Stimulated activated CD4-positive, alpha-beta T cell treated with anti-CD3 and anti-CD28 coated beads, Interleukin-1b, Interleukin-23, amount 100 ng/mL, for 1 hour (primary cell): ENCODE measurements at places on chromosomes 3 and 15.

- no peak for DNase-seq
These were observed 57.4 kb downstream of the EEFSEC start for GRCh38 chr3:128210711-128211110.

DNA sequence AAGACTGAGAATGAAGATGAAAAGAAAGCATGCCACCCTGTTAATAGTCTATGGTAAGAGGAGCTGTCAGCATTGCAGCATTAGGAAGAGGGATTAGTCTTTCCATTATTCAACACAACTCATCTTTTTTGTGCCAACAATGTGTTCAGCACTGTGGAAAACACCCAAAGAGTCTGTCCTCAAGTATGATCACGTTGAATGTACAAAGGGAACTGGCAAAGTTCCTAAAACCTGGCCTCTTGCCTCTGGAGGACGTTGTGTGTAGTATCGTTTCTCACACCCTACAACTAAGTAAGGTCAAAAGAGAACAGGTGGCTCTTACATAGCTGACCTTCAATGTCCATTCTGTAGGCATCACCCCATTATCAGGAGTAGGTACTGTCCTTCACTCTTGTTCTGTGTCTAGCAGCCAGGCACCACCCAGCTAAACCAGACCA is 147.9 kb upstream of the THBS1 start:
- no peak for DNase-seq

- no peak for DNase-seq
These were observed 79.8 kb downstream of the FOXP1 start for GRCh38 chr3:71503525-71504249.

DNA sequence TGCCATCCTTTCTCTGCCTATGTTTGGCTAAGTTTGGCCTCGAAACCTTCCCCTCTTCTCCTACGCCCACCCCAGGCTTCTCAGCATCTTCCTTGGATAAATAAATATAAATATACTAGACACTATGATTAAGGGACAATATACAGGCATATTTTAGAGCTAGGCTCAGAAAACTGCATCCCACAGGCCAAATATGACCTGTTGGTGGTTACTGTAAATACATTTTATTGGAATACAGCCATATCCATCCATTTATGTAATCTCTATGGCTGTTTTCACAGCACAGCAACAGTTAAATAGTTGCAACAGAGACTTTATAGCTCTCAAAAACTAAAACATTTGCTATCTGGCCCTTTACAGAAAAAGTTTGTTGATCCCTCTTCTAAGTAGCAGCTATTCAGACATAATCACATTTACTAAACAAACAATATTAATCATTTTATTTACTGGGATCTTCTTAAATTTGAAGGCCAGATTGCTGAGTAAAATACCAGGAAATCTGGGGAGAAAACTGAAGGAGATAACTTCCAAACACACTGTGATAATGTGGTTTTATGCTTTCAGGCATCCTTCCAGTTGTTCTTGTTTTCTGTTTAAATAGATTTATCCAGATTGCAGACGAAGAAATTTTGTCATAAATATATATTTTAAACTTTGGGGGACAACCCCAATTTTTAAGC is 269.7 kb upstream of the THRB start:
- DNase-seq = no peak

DNA sequence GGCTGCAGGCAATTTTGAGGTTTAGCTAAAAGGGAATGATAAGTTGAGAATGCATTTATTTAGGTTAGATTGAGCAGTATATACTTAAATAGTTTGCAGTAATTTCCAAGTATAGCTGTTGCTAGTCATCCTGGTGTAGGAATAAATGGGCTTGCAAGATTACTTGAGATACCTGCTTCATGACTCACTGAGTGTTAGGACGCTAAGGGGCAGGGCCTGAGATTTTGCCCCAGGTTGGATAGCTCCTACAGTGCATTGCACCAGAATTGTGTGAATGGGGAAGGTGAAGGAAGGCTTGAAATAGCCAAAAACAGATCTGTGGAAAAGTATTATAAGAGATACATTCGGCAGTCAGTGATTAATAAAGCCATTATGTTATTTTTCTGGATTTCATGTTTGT is 72.8 kb downstream of the KCNH8 start:
- DNase-seq = no peak
